NCI-H1092 treated with DMSO at 0.1 percent for 48 hours (cell line): ENCODE measurements at places on chromosomes 6 and 20.

DNA sequence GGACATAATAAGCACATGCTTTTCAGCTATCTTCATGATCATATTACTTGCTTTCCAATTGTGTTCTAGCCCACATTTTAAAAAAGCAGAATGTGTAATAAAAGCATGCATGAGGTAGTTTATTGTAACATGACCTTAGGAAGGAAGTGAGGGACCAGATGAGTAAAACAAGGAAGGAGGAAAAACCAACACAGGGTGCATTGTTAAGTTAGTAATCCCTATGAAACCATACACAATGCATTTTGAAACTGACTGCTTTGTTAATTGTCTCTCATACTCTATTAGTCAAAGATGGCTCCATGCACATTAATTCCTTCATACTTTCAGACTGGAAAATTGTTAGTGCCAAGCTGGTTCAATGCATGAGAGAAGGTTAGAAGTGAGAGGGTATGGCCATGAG, 37.7 kb upstream of the CENPW start:
- DNase-seq, result no peak

DNA sequence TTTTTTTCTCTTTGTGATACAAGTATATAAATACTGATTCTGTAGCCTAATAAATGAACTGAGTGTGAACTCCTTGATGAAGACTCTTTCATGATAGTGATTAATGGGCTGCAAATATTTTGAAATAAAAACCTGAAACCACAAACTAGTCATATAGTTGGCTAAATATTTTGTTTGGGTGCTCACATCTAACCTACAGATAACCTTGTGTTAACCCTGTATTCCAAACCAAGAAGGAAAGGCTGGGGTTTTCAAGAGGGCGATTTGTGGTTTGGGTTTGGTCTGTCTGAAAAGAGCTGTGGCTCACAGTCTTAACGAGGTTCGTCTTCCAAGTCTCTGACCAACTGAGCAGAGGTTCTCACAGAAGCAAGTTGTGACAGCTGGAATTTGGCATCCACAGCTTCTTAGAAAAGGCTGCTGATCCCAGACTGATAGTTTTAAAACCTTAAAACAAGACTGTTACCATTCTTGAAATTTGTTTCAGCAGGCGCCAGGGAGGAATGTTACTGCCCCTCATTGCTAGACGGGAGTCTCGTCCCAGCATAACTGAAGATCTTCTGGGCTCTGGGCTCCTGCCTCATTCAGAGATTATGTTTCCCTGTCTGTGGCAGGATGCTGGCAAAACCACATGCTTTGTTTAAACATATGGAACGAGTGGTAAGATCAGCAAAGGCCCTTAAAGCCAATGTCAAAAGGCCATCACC, 736.4 kb upstream of the MARCKS start:
- DNase-seq, result no peak

GRCh38 chr6:84763003-84763885, 1.2 kb downstream of the TBX18 start:
- DNase-seq, result peak; percentile 59

DNA sequence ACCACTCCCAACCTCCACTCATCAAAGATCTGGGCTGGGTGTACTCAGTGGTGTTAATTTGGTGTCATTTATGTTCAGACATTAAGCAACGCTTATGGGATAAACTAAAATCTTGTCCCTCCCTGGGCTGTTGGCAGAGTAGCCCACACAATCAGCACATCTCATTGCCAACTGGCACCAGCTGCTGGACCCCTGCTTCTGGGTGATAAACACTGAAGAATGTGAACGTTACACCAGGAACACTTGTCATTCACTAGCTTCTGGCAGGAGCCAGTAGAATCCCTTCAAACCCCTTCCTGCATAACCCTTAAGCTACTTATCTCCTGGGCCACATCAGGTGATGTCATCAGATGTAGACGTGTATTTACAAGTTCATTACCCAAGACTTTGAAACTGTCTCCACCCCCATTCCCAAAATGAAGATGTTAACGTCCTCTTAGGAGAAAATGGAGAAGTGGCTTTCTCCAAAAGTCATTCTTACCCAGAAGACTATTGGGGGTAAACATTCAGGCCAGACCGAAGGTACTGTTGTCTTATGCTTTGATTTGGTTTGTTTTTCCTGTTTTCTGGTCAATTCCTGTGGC, 107.8 kb upstream of the CD93 start:
- no peak for DNase-seq

DNA sequence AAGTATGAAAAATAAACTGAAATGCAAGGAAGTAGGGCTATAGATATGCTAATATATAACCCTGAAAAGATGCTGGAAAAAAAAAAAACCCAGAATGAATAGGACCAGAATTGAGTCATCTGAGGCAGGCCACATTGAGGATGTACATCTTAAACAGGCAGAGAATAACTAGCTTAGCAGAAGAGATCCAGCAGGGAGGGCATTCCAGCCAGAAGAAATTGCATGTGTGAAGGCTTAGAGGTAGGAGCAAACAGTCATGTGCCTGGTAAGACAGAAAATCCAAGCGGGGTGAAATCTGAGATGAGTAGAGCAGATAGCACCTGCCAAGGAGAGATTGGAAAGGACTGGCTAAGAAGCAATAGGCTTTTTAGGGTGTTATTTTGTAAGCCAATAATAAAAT, 2.6 kb downstream of the COL19A1 start:
- no peak for DNase-seq
